ENCODE measurements at places on chromosomes 1 and 21.

DNA sequence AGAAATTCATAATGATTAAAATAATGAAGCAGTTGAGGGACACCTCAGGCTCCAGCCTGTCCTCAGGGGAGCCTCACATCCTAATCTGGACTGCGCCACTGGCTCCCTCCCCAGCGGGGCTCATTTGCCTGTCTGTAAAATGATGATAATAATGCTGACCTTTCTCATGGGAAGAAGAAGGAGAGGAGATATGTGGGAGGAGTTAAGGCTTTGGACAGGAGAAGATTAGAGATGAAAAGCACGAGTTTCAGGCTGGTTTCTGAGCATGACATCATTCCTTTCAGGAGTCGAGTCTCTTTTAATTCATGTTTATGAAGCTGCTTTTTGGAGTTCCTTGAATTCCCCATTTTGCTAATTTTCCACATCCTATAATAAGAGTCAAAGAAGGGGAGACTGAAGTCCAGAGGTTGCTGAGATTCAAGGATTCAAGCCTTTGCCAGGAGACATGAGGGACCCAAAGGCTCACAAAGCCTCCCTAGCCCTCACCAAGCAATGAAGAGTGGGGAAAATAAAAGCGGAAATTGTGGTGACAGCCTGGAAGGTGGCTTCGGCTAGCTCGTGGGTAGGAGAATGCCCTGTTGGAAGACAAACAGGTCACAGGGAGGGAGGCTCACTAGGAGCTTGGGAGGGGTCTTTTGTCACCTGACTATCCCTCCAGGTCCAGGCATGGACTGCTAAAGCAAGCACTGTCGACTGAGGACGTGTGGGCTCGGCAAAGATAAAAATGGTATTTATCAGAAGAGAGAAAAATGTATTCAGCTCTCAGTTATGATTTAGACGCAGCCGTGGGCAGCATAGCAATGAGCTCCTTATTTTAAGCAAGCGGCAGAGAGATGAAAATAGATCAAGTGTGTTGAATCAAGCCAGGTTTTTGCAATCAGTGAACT, 27.5 kb upstream of the STMN1 start:
- no peak for DNase-seq
- no peak overlapping the region for H3K27ac ChIP-seq
- no peaks in the 10 kb centered on the region for H3K4me1 ChIP-seq
- peaks cover 29% of the 10 kb centered on the region for H3K27me3 ChIP-seq
- H3K4me3 ChIP-seq, result no peak overlapping the region

GRCh38 chr1:202160377-202160940, at the start of gene PTPN7:
PTPN7 (minus strand) TSS chr1:202160602; CDS start chr1:202159402, 1,200 bp downstream.
- peaks cover 60% of the 10 kb centered on the region for H3K27me3 ChIP-seq
- H3K27ac ChIP-seq, result no peak within 1 kb of the TSS
- no peaks in the 10 kb centered on the region for H3K36me3 ChIP-seq
- DNase-seq, result no peak
- H3K4me3 ChIP-seq, result no peak within 1 kb of the TSS

DNA sequence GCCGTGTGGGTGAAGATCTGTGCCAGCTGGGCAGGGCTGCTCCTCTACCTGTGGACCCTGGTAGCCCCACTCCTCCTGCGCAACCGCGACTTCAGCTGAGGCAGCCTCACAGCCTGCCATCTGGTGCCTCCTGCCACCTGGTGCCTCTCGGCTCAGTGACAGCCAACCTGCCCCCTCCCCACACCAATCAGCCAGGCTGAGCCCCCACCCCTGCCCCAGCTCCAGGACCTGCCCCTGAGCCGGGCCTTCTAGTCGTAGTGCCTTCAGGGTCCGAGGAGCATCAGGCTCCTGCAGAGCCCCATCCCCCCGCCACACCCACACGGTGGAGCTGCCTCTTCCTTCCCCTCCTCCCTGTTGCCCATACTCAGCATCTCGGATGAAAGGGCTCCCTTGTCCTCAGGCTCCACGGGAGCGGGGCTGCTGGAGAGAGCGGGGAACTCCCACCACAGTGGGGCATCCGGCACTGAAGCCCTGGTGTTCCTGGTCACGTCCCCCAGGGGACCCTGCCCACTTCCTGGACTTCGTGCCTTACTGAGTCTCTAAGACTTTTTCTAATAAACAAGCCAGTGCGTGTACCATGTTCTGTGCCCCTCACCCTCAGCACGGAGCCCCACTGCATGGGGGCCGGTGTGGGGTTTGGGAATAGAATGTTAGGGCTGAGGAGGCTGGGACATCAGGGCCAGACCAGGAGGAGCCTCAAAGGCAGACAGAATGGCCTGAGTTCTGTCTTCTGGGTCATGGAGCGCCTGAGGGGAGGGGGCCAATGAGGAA, 21.3 kb downstream of the SERINC2 start:
- no peak overlapping the region for H3K27ac ChIP-seq
- peaks cover 7% of the 10 kb centered on the region for H3K27me3 ChIP-seq
- H3K4me1 ChIP-seq, result no peaks in the 10 kb centered on the region
- no peak for DNase-seq
- peaks cover 16% of the 10 kb centered on the region for H3K36me3 ChIP-seq
- H3K4me3 ChIP-seq, result no peak overlapping the region

DNA sequence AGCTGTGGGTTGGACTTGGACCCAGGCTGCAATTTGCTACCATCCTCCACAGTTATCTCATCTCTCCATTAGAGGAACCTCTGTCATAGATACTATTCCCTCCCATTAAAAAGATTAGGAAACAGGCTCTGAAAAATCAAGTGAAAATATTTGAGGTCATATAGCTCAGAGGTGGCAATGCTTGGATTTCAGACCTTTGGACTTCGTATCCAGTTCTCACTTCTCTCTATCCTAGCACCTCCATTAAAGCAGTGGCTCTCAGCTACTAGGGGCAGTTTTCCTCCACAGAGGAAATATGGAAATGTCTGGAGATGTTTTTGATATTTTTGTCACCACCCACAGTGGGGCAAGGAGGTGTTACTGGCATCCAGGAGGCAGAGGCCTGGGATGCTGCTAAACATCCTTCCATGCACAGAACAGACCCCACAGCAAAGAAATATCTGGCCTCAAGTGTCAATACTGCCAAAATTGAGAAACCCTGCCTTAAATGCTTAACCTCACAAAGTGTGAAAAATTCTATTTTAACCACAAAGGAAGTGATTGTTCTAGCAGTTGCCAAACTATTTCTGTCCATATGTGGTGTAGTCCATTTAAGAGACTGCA, 54.1 kb downstream of the C8A start:
- H3K4me1 ChIP-seq, result no peaks in the 10 kb centered on the region
- H3K36me3 ChIP-seq, result no peaks in the 10 kb centered on the region
- H3K27ac ChIP-seq, result no peak overlapping the region
- no peak for DNase-seq
- no peaks in the 10 kb centered on the region for H3K27me3 ChIP-seq
- no peak overlapping the region for H3K4me3 ChIP-seq

DNA sequence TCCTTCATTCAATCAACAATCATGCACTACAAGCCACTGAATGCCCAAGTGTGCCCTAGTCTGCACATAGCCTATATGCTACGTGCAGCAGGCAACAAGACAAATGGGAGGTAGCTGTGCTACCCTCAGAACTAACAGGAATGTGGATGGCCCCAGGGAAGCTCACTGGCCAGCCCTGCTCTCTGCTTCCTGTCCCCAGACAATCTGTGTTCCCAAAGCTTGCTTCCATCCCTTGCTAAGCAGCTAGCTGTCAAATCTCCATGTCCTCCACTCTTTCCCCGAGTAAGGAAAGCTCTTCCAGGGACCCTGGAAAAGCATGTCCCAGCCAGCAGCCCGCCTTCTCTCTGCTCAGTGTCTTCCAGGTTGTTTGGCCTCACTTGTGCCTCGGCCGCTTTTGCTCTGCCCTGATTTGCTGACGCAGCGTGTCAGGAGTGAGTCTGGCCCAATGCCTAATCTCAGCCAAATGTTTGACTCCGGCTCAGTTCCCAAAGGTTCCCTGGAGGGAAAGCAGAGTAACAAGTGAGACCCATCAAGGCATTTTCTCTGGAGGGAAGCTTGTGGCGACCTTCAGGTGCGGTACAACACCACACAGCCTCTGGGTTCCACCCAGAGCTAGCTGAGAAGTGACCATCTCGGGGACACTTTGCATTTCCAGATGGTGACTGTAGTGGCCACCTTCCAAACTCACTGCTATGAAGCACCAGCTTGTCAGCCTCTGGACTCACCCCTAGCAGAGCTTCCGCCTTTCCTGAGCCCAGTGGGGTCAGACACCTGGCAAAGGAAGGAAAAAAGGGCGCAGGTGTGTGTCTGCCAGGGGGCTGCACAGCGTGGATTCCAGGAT, 243.4 kb downstream of the RHOU start:
- H3K4me3 ChIP-seq, result peak overlapping the region; percentile 30
- no peaks in the 10 kb centered on the region for H3K4me1 ChIP-seq
- peaks cover 14% of the 10 kb centered on the region for H3K27me3 ChIP-seq

DNA sequence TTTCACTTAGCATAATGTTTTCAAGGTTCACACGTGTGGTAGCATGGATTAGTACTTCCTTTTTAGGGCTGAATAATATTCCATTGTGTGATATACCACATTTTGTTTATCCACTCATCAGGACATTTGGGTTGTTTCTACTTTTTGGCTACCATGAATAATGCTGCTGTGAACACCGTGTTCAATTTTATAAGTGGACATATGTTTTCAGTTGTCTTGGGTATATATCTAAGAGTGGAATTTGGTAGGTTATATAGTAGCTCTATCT, 3.8 kb downstream of the IL22RA1 start:
- H3K4me3 ChIP-seq, result no peak overlapping the region
- no peak overlapping the region for H3K27ac ChIP-seq
- no peak for DNase-seq
- no peaks in the 10 kb centered on the region for H3K4me1 ChIP-seq
- peaks cover 49% of the 10 kb centered on the region for H3K27me3 ChIP-seq

DNA sequence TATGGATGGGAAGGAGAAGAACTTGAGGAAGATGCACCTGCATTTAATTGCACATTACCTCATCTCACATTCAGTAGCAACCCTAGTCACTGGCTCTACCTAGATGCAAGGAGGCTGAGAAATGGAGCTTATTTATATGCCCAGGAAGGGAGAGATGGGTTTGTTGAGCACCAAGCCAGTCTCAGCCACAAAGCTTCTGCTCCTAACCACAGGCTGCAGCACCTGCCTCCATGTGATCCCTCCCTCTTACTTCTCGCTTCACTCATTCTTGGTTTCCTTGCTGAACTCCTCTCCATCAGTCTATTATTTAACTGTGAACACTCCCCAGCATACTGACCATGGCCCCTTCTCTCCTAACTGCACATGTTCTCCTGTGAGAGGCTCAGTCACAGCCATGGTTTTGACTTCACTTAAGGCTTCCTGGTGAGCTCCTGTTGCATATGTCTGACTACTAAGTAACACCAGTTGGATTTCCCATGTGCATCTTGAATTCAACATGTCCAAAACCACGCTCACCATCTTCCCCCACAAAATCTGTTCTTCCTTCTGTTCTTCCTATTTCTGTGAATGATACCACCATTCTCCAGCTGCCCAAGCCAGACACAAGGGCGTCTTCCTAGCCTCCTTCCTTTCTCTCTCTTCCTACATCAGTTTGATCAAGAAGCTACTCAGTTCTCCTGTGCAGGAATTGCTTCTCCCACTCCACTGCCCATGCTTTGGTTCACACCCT, 139.8 kb downstream of the AK5 start:
- H3K36me3 ChIP-seq, result peaks cover 39% of the 10 kb centered on the region
- no peak overlapping the region for H3K27ac ChIP-seq
- H3K4me1 ChIP-seq, result peaks cover 1% of the 10 kb centered on the region

DNA sequence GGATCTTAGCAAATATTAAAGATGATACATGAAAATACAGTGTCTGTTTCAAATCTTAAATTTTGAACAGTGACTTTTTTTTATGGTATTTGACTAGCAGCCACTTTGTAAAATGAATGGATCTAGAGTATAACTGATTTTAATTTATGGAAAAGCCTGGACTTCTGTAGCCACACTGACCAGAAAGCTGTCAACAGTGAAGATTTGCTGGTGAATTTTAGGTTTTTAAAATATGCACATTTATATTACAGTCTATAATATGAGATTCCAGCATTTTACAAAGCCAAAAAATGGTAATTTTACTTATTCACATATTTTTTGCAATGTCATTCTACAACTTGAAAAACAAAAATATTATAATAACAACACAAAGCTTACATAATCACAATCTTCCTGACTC, 131.8 kb downstream of the NEGR1 start:
- no peaks in the 10 kb centered on the region for H3K36me3 ChIP-seq
- no peaks in the 10 kb centered on the region for H3K4me1 ChIP-seq
- DNase-seq, result no peak
- no peaks in the 10 kb centered on the region for H3K27me3 ChIP-seq
- no peak overlapping the region for H3K27ac ChIP-seq

GRCh38 chr1:43844114-43844513, 89.5 kb upstream of the ARTN start:
- no peak overlapping the region for H3K4me3 ChIP-seq
- DNase-seq, result no peak
- no peak overlapping the region for H3K27ac ChIP-seq
- peaks cover 12% of the 10 kb centered on the region for H3K36me3 ChIP-seq
- no peaks in the 10 kb centered on the region for H3K4me1 ChIP-seq
- no peaks in the 10 kb centered on the region for H3K27me3 ChIP-seq

DNA sequence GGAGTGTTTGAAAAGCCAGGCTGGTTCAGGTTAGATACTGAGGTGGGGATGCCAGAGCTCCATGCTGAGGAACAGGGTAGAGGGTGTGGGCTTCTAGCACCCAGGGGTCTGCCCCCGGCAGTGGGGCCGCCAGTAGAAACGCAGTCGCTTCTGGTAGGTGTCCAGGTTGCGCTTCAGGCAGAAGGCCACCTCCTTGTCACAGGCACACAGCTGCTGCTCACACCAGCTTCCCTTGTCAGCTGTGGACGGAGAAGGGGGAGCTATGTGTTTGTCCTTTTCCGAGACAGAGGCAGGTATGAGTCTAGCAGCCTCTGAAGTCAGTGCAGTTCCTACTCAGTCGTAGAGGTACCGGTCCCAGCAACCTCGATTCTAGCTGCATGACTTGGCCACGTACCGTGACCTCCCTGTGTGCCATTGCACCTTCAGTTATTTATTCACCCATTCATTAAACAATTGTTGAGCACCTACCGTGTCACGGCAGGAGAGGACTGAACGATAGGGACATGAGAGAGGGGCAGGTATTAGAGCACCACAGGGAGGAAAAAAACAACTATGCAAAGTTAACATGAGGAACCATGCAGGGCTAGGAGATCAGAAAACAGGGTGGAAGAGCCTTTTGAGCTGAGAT, 5.2 kb downstream of the PLA2G2D start:
- H3K4me1 ChIP-seq, result no peaks in the 10 kb centered on the region
- no peak overlapping the region for H3K4me3 ChIP-seq
- no peak for DNase-seq

GRCh38 chr1:46675549-46676314, 4.1 kb downstream of the TEX38 start:
- peaks cover 15% of the 10 kb centered on the region for H3K36me3 ChIP-seq
- peaks cover 3% of the 10 kb centered on the region for H3K4me1 ChIP-seq
- H3K4me3 ChIP-seq, result no peak overlapping the region

- peaks cover 2% of the 10 kb centered on the region for H3K4me1 ChIP-seq
- H3K27ac ChIP-seq, result no peak overlapping the region
- no peak for DNase-seq
- H3K36me3 ChIP-seq, result no peaks in the 10 kb centered on the region
- no peaks in the 10 kb centered on the region for H3K27me3 ChIP-seq
Measured at GRCh38 chr1:91619881-91620280, 119.2 kb downstream of the CDC7 start.
